ENCODE measurements at places on chromosomes 5 and 9.

DNA sequence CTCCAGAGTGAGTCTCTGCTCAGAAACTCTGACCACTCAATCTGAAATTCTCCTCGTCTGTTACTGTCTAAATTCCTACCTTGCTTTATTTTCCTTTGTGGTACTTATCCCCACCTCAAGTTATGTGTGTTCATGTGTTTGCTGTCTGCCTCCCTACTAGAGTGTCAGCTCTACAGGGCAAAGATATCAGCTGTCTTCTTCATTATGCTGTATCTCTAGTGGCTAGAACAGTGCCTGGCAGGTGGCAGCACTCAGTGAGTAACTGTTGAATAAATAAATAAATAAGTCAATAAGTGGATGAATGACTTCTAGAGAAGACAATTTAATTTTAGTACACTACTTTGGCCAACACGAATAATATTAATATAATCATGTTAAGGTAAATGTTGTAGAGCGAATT is 92.3 kb downstream of the BOD1 start:
- DNase-seq: no peak

DNA sequence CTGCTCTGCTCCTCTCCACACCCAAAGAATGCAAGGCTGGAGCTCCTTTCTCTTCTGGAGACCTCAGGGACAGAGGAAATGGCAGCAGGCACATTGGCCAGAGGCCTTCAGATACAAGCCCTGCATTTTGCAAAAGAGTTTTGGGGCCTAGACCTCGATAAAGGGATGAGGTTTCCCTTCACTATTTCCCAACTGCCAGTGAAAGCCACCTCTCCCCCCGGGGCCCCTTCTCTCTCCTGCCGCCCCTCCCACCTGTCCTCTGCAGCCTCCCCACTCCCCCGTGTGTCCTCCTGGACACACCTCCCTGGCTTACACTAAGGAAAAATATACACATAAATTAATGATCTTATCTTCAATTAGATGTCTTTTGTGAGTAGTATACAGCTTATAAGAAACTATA is 21.3 kb upstream of the LMNB1 start:
- DNase-seq: no peak

DNA sequence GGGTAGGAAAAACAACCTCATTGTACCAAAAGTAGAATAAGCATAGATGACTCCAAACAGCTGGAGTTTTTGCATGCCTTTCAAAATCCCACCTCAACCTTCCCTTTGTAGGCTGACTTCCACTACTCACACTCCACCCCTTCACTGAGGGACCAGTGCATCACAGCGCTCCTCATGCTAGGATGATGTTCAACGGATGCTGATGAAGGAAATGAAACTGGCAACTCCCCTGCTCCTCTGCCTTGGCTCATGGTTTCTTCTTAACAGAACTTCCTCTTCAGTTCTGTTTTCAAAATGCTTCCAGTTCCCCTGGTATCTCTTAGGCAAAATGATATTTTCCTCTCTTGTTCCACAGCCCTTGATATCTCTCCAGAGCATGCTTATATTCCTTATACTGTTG is 29.0 kb downstream of the LIFR start:
- no peak for DNase-seq

- no peak for DNase-seq
Measured at GRCh38 chr9:96515621-96516470, 65.9 kb downstream of the HABP4 start.

- no peak for DNase-seq
Measured at GRCh38 chr9:80648336-80648735, 1041.0 kb downstream of the TLE1 start.

DNA sequence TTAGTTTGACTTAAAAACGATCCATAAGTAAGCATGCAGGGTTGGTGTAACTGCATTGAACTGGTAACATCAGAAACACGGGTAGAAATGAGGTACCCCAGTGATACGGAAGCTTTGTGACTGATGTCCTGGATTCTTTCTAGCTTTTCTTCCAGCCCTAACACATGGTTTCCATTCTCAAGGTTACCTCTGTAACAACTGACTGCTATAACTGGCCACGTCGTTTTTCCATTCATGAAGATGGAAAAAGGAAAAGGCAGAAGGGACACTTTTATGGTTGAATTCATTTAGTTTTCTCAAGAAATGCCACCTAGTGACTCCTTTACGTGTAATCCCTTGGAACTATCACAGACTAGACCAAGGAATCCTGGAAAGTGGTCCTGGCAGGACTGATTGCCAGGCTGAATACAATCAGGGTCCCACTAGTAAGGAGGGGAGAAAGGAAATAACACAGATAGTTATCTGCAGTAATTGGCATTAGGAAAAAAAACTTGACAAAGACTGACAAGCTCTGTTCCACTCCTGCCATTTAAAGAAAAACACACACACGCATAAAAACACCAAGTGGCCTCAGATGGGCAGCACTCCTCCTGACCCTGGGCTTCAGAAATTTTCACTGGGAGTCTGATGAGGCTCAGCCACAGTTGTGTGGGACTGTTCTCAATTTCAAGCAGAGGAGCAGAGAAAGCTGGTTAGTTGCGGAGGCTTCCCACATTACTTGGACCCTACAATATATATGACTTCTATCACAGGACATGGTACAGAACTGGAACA is 77.5 kb upstream of the ZNF169 start:
- no peak for DNase-seq

DNA sequence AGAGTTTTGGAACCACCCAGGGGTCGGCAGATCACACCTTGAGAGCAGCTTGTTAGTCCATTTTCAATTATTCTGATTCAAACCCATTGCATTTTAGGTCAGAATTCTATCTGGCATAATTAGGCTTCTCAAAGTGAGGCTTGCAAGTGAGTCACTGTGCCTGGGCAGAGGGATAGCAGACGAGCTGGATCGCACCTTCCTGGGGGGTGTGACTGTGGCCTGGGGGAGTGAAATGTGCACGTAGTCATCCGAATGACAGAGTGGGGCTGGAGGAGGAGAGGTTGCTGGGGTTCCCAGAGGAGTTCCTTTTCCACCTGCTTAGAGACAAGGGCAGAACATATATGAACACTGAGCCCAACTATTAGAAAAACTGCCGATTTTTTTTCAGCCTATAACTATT is 31.7 kb downstream of the SPACA9 start:
- no peak for DNase-seq

GRCh38 chr9:136645903-136646754 is 16.6 kb upstream of the EGFL7 start:
- DNase-seq: no peak

GRCh38 chr9:114621975-114622609 is 11.0 kb downstream of the TMEM268 start:
- DNase-seq: no peak

DNA sequence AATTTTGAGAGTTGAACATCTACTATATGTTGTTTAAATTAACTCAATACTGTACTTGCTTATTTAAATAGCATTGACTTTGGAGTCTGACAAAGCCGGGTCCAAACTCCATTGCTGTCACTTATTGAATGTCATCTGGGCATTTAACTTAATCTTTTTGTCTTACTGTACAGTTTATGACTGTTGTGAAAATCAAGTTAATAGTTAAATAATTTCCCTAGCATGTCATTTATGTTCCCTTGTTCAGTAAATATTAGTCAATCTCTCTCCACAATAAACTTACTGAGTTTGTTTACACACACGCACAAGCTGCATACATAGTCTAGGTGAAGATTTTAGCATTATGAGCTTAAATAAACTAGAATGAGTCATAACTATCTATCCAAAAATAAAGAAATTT is 6.3 kb upstream of the UGCG start:
- no peak for DNase-seq

GRCh38 chr5:169288066-169288930 is 12.6 kb downstream of the SLIT3 start:
- DNase-seq: no peak
